Osteoblast (primary cell): ENCODE measurements at places on chromosomes 2 and 18. TPM values are rescaled to one million over a fixed set of nuclear protein-coding genes. Genes with fewer than 3 reads are reported as not detected.

The AGXT gene
- total RNA-seq: not detected in 2 replicates

The IL36G gene
- total RNA-seq: not detected in 2 replicates

The PROKR1 gene
- total RNA-seq: not detected in 2 replicates

The SP140 gene
- total RNA-seq: under 0.01 and 0.36 TPM in 2 replicates

The ATP8B1 gene
- 41.5 and 46.7 TPM in 2 replicates for total RNA-seq
